ENCODE measurements at places on chromosomes 5 and 9.

DNA sequence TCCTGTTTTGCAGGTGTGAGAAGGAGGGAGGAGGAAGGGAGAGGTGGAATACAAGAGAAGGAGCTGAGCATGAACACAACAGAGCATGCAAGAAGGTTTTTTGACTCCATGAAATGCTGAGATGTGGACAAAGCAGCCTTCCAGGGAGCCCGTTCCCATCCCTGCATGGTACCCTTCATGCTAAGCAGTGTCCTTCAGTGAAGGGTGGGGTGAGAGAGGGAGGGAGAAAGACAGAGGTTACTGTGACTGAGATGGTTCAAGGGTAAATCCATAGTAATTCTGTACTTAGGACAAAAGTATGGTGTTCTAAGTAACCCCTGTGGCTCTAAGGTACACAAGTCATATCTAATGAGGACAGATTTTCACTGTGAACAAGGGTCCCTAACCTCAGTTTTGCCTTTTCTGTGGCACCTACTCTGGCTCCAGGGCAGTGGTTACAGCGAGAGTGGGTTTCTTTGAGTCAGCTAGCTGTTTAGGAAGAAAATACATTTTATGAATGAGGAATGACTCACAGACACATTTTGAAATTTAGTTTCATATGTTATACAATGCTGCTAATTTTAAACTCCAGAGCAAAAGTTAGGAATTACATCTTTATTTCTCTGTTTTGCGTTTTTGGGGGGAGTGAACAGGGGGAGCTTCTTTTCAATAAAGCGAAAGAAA, 184.9 kb upstream of the SLC12A2 start:
- DNase-seq, result peak; percentile 24

DNA sequence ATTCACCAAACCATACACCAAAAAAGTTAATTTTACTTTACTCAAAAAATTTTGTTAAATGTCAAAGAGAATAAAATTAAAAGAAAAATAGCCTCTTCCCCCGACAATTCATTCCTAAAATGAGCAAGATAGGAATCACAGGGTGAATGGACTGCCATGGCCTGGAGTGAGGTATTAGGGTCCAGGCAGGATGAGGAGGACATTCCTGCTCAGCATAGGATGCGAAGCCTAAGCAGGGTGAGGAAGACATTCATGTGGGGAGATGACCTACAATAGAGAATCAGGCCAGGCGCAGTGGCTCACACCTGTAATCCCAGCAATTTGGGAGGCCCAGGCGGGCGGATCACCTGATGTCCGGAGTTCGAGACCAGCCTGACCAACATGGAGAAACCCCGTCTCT, 8.4 kb downstream of the NUDCD2 start:
- DNase-seq, result no peak

GRCh38 chr5:1723957-1724821, 75.4 kb downstream of the MRPL36 start:
- no peak for DNase-seq

GRCh38 chr9:123508048-123508447, 152.1 kb downstream of the CRB2 start:
- no peak for DNase-seq

GRCh38 chr5:151264113-151264512, 11.1 kb downstream of the GM2A start:
- peak; percentile 47 for DNase-seq

DNA sequence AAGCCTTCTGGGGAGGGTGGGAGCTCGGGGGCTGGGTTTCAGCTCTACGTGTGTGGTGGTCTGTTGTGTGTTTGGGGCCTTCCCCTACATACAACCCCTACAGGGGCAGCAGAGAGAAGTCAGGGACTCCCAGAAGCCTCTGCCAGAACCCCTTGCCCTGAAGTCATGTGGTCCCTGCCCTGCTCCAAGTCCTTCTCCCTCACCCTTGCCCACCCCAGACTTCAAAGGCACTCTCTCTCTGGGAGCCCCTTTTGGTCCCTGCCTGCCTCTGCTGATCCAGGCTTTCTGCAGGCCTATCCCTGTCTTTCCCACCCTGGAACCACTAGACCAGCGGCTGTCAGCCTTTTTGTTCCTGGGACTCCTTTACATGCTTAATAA, 61.1 kb upstream of the PSD2 start:
- no peak for DNase-seq

- DNase-seq, result no peak
These were observed 222.5 kb downstream of the EPB41L4A start for GRCh38 chr5:112196584-112196983.

DNA sequence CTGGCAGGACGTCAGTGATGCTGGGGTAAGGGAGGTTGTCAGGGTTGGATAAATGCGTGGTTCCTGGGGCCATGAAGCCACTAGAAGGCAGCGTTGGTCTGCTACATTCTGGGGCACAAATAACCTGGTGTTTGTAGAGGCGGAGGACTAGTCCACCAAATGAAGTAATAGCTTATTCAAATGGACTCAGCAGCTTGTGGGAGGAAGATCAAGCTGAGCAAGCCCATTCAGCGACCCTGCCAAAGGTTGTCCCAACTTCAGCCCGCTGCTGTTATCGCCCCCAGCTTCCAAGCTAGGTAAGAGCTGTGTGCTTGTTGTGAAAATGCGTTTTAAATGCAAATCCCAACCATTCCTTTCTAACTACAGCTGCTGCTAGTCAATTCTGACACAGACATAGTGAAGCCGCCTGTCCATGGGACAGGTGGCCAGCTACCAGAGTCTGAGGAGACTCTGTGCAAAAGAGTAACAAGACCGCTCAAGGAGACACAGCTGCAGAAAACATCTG, 7.6 kb upstream of the FAM240B start:
- peak; percentile 12 for DNase-seq

GRCh38 chr9:134333234-134333873, 7.1 kb downstream of the RXRA start:
- DNase-seq, result no peak

DNA sequence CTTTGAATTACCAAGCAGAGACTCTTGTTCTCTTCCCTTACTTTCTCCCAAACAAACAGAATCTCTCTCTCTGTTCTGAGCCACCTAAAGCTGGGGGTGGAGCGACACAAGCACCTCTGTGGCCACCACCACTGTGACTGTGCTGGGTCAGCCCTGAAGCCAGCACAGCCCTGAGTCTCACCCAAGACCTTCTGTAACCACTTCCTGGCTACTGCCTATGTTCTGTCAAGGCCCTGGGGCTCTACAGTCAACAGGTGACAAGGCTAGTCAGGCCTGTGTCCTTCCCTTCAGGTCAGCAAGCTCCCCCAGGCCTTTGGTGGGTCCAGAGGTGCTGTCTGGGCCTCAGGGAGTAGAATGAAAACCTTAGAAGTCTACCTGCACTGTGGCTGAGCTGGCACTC, 26.1 kb upstream of the SLC28A3 start:
- no peak for DNase-seq

DNA sequence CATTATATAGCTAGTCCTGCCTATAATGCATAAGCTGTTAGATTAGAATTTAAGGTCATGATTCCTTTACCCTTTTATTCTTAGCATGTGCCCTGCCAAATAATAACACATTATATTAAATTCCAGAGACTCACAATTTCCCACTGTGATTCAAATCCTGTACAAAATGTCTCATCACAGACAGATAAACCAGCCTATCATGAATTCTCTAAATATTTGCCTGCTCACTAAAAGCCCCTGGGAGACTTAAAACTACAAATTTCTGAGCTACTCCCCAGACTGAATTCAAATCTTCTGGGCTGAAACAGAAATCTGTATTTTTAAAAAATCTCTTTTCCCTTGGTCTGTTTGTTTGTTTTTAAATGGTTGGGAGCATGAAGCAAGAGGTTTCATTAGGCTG, 32.7 kb downstream of the GAPT start:
- DNase-seq, result peak; percentile 65

- DNase-seq, result peak; percentile 84
These were observed 151.3 kb downstream of the GAS1 start for GRCh38 chr9:86795823-86796553.

DNA sequence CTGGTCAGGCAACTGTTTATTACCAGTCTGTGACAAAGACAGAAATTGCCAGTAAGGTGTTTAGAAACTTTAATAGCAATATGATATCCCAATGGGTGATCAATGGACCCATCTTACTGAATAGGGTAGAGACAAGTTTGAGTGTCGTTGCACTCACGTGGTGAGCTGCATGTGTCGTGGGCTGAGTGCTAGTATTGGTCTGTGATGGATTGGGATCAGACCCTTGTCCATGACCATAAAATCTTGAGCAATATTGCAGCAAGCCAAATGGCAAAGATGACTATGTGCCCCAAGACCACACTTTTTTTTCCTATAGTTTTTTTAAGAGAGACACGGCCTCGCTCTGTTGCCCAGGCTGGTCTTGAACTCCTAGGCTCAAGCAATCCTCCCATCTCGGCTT, 114.5 kb downstream of the PALM2AKAP2 start:
- DNase-seq, result no peak

GRCh38 chr9:106534800-106535199, 328.2 kb upstream of the ZNF462 start:
- no peak for DNase-seq

DNA sequence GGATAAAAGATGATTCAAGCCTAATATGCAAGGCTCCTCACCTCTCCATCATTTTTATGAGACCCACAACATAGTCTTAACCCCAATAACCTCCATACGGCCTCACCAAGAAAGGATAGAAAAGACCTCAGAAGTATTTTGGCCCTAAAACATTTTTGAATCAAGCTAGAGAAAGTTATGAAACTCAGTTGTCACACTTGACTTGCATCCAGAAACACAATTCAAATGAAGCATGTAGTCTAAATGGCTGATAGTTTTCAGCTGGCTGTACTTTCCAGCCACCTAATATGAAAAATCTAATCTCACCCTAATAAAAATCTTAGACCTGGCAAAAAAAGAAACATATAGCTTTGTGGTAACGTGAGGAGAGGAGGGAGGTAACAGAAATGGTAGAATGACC, 116.1 kb downstream of the ARL15 start:
- no peak for DNase-seq

DNA sequence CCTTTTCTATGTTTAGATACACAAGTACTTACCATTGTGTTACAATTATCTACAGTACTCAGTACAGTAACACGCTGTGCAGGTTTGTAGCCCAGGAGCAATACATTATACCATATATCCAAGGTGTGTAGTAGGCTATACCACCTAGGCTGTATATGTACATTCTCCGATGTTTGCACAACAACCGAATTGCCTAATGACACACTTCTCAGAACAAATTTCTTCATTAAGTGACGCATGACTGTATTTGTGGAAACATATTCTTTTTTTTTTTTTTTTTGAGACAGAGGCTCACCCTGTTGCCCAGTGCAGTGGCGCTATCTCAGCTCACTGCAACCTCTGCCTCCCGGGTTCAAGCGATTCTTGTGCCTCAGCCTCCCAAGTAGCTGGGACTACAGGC, 4.0 kb upstream of the RAD23B start:
- no peak for DNase-seq

DNA sequence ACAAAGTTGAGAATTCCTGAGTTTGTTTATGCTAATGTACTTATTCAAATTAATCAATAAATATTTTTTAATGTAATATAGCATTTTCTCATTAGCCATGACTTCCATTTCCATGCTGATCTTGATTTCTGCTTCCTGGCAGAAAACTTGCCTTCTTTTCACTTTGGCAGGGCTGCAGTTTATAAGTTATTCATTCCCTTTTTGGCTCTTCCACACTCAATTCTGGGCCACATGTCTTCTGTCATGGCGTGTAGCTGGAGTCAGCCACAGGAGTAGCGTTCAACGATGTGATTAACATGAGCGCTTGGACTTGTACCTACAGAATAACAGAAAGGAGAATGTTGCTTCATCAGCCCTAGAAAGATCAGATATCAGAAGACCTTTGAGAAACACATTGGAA, 172.9 kb downstream of the CFAP90 start:
- no peak for DNase-seq

- no peak for DNase-seq
These were observed 50.7 kb downstream of the ZNF366 start for GRCh38 chr5:72456391-72457074.

DNA sequence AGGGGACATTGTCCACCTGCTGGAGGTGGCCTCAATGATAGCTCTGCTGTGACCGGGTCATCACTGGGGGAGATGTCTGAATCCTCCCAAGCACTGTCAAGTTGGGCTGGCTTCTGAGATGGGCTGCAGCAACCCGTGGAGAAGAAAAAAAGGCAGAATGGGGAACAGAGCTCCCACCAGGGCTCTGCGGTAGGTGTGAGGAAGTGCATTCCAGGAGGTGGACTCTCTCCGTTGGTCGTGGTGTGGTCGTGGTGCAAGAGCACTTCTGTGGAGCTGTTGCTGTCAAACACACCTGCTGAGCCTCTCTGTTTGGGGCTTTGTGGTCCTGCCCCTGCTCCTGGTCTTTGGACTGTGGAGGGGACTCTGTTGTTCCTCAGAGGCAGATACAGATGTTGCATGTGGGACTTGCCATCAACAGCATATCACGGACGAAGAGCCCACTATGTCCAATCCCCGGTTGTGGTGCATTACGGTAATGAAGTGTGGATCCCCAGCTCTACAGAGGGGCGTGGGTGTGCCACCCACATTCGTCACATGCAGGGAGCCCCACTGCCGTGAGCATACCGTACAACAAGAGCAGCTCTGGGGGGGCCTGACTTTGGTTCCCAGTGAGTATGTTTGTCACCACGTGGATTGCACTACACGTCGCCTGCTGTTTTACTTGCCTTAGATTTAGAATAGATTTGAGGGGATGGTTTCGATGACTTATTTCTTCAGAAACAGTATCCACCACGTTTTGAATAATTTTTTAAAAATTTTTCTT, 36.0 kb upstream of the PITX1 start:
- DNase-seq, result no peak

DNA sequence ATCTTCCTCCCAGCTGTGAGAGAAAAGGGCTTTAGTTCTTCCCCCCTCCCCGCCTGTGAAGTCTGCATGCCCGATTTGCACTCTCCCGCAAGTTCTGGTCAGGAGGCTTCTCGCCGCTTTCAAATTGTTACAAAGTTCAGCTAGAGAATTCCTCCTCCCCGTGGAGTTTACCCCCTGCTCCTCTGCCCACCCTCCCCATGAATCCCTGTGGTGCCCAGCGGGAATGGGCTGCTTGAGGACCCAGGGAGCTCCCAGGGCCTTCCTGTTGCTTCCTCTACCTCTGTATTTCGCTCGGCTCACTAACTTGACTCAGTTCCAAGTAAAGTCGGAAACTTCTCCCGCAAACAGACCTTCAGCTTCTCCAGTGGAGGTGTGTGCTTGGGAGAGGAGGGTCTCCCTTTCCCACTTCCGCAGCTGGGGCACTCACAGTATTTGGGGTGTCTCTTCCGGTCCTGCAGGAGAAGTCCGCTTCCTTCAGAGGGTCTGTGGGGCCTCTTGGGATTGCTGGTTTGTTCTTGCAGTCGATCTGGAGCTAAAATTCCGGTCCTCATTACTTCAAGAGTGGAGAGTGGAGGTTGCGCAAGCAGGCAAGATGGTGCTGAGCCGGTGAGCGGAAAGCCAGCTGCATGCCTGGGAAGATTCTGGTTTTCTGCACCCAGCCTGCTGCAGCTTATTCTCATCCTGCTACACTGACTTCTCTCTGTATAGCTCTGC, 97.8 kb downstream of the ADAMTS12 start:
- DNase-seq, result peak; percentile 50

- peak; percentile 82 for DNase-seq
These were observed 61.8 kb downstream of the COX7C start for GRCh38 chr5:86679529-86679928.

DNA sequence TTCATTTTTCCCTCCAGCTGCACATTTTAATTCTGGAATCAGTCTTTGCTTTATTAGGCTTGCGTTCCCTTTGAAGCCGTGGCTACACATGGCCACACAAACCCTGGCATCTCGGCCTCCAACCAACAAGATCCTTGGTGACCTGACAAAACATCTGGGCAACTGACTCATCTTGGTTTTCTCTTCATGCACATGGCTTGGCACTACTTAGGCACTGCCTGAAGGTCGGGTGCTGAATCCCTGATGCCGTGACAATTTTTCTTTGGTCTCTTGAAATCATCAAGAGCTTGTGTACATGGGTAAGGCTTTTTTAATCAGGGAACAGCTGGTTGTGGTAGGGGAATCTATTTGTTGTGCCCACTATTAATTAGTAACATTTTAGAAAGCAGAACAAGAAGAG, 16.0 kb upstream of the PAPPA start:
- DNase-seq, result no peak
